ENCODE measurements at places on chromosomes 13 and 19.

DNA sequence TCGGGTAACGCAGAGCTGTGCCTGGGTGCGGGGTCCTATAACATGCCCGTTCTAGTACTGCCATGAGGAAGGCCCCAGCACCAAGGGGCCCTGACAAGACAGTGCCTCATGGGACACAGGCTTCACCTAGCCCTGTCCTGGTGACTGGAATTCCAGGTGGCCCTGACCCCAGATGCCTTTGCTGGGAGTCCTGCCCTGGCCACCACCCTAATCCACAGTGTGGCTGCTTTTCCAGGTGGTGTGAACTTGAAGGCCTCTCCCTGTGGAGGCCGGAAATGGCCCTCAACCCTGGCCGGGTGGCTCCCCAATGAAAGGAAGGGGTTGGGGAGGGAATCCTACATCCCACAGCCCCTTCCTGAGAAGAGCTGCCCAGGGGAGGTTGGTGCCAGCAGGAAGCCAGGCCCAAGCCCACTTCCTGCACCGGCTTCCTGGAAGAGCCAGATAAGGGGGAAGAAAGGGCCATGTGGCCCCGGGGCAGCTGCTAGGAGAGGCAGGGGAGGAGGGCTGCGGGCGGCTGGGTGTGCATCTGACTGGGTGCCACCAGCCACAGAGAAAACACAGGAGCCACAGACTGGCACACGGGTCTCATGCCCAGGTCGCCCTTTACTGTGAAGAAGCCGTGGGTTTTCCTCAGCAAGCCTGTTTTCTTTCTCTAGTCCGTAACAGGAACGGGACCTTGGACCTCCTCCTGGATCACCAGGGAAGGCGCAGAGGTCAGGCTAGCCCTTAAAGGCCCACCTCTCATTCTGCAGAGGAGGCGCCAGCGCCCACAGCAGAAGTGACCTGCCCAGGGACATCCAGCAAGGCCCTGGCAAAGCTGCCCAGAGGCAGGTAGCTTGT, 4.7 kb downstream of the LSM4 start:
- no peak for DNase-seq

DNA sequence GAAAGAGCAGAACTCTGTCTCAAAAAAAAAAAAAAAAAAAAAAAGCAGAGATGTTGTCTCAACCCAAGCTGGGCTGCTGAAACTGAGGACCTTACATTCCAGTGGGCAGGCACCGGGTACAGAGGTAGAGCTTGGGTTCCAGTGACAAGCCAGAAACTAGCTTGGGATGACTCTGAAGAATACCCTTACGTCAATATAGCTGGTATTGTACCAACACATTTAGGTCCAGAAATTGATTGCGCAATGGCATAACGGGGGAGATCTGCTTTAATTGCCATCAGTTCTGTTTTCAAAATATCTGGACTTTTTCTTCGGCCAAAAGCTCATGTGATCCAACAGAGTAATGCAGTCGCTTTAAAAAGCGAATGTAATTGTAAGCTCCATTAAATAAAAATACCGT, 103.1 kb upstream of the UBL3 start:
- DNase-seq: no peak

DNA sequence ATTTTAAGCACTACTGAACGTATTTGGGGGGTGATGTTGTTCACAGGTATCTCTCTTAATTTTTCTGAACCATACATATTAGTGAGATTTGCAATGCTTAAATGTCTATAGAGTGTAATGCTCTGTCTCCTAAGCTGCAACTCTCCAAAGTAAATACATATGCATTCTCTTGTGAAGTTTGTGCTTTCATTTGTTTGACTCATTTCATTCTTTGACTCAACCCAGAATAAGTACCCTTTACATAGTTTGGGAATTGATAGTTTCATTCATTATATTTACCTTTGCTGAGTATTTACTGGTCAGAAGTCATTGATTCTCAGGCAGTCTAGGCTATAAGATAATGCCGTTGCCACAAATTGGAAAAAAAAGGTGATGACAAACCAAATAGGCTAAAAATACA, 406.9 kb downstream of the FGF9 start:
- DNase-seq: no peak

- no peak for DNase-seq
Observed at GRCh38 chr13:106139942-106140341, 395.5 kb downstream of the EFNB2 start.

GRCh38 chr19:31961667-31962066, 383.7 kb upstream of the ZNF507 start:
- DNase-seq: no peak

Measured in activated T-cell treated with anti-CD3 and anti-CD28 coated beads for 48 hours (primary cell).